ENCODE measurements at places on chromosomes 16 and 17.

DNA sequence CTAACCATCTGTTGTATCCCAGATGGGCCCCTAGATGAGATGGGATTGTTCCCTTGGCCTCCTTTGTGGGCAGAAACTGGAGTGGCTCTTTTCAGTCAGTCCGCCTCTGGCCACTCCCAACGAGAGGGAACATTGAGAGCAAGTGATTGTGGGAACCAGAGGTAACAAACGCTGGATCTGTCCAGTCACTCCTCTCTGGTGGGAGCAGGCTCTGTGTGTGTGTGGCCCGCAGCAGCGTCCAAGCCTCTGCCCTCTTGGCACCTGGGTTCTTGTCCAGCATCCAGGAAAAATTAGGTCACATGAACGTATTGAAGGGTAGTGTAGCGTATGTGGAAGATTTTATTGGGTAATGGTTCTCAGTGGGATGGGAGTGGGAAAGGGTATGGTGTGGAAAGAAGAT lies 101.9 kb upstream of the COX10 start:
- DNase-seq = no peak

GRCh38 chr16:51287121-51287755 lies 136.2 kb upstream of the SALL1 start:
- no peak for DNase-seq

DNA sequence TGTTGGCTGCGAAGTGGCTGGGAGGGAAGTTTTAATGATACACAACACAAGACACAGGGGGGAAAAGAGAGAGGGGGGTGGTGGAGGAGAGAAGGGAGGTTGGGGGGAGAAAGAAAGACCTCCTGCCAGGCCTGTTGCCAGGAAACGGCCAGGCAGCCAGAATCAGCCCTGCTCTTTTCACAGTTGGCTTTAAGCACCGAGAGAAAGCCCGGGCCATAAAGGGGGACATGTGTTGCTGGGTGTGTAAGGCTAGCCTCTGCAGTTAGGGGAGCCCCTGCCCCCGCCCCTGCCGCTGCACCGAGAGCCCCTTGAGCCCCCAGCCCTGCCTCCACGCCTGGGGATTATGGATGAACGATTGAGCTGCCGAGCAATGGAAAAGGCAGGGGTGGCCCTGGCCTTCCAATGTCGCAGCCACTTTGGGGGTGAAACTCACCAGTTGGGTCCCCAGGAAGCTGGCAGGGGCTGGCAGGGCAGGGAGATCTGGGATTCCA lies 13.9 kb upstream of the WNT3 start:
- DNase-seq = no peak

GRCh38 chr17:28896884-28897768 lies at the start of gene FLOT2:
Gene FLOT2 (minus strand): TSS chr17:28897733. CDS start chr17:28897574, 159 bp downstream.
- DNase-seq = peak; percentile 68
